ENCODE measurements at places on chromosomes 13 and 19.

GRCh38 chr13:94712287-94712811 lies at the start of gene SOX21:
TSS of gene SOX21 (minus strand) at chr13:94712545. CDS start at chr13:94712049, 496 bp downstream.
- no peak for DNase-seq

DNA sequence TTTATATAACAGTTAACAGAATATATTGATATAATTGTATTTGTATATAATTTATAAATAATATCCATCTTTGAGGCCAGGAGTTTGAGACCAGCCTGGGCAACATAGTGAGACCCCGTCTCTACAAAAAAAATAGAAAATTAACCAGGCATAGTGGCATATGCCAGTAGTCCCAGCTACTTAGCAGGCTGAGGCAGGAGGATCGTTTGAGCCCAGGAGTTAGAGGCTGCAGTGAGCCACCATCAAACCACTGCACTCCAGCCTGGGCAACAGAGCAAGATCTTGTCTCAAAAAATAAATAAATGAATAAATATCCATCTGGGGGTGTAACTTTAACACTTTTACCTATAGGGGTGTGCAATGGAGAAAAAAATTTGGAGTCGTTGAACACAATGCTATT lies 1.3 kb upstream of the SHFL start:
- DNase-seq, result no peak

GRCh38 chr13:82661126-82661525 lies 1221.1 kb downstream of the SLITRK1 start:
- no peak for DNase-seq

DNA sequence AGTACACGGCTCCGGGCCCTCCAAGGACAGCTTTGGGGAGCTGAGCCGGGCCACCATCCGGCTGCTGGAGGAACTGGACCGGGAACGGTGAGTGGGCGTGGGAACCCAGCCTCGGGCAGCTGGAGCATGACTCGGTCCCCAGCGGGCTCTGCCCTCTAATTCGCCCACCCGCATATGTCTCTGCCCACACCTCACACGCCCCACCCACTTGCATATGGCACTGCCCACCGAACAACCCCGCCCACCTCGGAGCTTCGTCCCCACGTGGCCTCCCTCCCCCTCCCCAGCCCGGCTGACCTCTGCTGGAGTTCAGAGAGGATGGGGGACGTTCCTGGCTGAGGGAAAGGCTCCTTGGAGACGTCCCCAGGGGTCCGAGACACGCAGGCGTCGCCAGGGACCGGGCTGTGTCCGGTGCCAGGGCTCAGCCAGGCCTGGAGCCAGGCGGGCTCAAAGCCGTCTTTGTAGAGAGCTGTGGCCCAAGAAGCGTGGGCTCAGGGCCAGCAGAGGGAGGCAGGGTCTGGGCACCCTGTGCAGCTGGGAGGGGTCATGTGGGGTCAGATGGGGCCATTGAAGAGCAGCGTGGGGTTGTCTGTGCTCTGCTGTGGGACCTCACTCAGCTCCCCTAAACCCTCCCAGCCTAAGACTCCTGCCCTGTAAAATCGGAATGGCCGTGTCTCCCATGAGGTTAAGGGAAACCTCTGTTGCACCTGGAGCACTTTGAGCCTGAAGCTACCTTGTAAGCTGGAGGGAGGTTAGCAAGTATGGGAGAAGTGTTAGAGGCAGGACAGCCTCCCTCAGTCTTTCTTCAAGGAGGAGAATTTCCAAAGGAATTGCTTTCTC lies 3.8 kb downstream of the APC2 start:
- DNase-seq, result no peak

DNA sequence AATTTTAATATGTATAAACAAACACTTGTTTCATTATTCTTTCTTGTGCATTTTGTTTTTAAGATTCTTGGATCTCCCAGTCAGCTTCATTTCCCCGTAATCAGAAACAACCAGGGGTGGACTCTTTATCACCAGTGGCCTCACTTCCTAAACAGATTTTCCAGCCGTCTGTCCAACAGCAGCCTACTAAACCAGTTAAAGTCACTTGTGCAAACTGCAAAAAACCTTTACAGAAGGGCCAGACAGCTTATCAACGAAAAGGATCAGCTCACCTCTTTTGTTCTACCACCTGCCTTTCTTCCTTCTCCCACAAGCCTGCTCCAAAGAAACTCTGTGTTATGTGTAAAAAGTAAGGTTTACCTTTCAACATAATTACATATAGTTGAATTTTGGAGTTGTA lies 44.3 kb downstream of the ZMYM2 start:
- DNase-seq, result no peak

- no peak for DNase-seq
Observed at GRCh38 chr19:681029-682019, 5.1 kb downstream of the FSTL3 start.

DNA sequence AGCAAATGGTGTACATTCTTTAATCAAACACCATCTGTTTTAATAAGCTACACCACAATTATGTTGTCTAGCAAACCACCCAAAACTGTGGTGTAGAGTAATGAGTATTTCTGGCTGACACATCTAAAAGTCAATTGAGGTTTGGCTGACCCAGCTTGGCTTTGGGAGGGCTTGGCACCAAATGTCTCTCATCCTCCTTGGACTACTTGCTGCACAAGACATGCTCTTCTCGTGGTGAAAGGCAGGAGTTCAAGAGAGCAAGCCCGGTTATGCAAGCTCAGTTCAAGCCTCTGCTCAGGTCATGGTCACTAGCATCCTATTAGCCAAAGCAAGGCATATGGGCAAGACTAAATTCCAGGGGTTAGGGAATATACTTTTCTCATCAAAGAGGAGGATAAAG lies 37.1 kb downstream of the LACC1 start:
- DNase-seq, result no peak

GRCh38 chr13:21625366-21625765 lies 21.4 kb upstream of the MICU2 start:
- no peak for DNase-seq

DNA sequence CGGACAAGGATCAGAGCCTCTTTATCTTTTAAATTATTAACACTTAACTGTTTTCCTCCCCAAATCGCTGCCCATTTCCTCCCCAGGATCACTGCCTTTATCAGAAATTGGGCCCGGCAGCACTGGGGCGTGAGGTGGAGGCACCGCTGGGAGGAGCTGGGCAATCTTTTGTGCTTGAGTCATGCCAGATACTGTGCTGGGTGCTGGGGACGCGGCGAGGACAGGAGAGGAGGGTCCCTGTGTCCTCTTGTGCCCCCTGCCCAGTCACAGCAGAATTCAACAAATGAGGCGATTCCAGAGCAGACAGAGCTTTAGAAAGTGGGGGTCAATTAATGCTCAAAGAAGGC lies 347.8 kb downstream of the ZNF536 start:
- no peak for DNase-seq

GRCh38 chr19:30557212-30557611 lies 185.0 kb downstream of the ZNF536 start:
- no peak for DNase-seq

- no peak for DNase-seq
Observed at GRCh38 chr19:57280962-57281400, 696 bp downstream of the ZNF460 start.

DNA sequence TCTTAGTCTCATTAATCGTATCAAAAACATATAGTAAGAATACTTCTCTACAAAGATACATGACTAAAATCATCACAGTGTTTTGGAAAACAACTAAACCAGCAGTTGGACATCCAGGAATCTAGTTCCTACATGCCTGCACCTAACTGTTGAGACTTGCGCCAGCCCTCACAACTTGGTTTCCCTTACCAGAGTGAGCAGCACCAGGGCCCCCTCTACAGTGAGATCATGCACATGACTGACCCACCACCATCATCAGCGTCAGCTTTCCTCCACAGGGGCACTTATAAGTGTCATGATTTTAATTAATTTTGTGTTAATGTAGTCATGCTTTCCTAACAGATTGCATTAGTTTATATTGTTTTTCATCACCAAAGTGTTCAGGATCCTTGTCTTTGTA lies 1322.0 kb downstream of the EFNB2 start:
- no peak for DNase-seq

GRCh38 chr13:100274942-100275506 lies 186.1 kb downstream of the PCCA start:
- DNase-seq, result no peak

- DNase-seq, result no peak
Observed at GRCh38 chr13:50742968-50743367, 100.5 kb downstream of the DLEU7 start.

DNA sequence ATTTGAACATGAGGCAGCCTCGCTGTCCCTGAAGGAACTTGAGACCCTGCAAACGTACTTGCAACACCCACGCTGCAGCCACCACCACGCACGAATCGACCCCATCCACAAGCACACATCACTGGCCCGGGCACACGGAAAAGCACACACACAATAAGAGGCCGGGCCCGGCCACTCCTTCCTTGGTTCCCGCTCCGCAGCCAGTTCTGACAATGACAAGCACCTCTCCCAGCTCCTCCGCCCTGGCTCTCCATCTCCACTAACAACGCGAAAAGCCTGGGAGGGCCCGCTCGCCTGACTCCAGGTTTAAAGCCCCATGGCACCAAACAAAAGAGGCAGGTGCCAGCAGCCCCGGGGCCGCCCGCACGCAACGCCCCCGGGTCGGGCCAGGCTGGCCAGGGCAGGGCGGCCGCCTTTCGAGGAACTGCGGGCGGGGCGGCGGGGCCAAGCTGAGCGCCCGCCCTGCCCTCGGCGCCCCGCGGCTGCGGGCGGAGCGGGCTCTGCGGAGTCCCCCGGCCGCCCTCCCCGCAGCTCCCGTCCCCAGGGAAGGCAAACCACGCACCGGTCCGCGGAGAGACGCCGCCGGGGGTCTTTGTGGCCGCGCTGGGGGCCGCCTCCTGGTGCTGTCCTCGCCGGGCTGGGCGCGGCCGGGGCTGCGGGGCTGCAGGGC lies 495 bp downstream of the DCLK1 start:
- DNase-seq, result no peak

DNA sequence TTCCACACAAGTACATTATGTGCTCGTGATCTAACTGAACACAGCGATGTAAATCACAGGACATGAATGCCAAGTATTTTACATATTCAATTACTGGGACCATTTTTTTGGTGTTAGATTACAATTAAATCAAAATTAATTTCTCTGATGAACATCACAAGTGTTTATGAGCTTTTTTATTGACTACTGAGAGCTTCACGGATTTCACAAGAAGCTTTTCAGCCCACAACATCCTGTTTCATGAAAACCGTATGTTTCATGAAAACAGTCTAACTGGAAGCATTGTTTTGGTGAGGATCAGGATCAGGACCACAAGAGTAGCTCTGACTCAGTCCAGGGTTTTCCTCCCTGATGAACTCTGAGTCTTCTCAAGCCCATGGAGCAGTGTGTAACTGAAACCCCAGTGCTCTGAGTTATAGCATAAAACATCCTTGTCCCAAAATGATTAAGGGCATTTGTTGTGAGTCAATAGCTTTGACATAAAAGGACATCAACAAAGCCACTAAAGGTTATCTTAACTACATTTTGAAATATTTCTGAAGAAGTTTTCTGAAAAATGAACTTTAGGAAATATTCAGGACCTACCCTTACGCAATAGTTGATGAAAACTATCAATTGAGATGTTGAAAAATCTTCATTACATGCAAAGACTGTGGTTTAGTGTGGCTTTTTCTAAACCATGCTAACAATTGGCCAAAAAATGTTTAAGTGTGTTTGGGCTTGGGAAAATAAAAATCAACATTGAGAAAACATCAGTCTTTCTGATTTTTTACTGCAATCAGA lies 49.3 kb downstream of the UFM1 start:
- DNase-seq, result no peak

- DNase-seq, result no peak
Observed at GRCh38 chr19:17318966-17319365, 9.6 kb downstream of the DDA1 start.

DNA sequence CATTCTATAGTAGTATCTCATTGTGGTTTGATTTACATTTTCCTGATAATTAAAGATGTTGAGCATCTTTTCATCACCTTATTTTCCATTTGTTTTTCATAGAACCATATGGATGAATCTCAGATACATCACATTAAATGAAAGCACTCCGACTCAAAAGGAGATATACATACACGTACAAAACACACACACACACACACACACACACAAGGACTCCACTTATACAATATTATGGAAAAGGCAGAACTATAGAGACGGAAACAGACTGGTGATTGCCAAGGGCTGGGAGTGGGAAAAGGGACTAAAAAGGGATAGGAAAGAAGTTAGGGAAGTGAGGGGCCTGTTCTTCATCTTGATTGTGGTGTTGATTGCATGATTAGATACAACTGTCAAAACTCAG lies 24.3 kb downstream of the ZNF585A start:
- DNase-seq, result no peak

GRCh38 chr13:42894765-42895243 lies 97.2 kb downstream of the EPSTI1 start:
- no peak for DNase-seq

GRCh38 chr19:18191640-18192062 lies 1.4 kb upstream of the MPV17L2 start:
- DNase-seq, result no peak

DNA sequence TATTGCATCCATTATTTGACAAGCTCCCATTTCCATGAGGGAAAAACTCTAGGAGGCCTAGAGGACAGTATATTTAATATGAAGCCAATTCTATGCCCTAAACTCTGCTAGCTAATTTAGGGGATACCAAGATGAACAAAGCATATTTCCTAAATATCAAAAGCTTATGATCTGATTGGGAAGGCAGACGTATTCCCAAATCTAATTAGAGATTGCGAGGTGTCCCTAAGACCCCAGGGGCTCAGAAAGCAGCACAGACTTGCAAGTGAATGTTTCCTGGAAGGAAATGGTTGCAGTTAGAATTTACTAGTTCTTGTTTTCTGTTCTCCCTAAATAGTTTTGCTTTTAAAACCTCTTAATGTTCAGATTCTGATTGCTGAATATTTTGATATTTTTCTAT lies 30.7 kb downstream of the NDFIP2 start:
- no peak for DNase-seq

DNA sequence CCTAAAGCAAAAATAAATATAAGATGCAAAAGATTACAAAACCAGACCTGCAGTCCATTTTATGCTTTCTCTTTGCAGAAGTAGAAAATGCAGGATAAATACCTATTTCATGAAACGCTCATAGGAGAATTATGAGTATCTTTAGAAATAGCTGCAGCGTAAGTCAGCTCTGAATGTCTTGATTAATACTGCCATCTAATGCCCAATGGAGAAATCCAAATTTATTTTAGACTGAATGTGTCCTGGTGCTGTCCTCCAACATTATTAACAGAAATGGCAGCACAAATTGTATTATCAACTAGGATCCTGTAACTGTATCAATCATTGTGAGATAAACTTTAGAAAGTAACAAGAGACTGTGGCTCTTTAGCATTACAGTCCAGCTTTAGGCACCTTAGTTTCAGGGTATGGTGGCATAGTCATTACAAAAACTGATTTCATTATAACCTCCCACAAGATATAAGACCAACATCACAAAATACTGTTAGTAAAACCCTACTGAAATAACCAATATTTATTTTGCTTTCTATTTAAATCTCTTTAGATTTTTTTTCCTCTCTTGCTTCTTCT lies 162.1 kb upstream of the MIR17HG start:
- no peak for DNase-seq
